ENCODE measurements at places on chromosomes 6 and 20.

- no peak for DNase-seq
Measured at GRCh38 chr6:147983581-147984366, 358.9 kb upstream of the SASH1 start.

DNA sequence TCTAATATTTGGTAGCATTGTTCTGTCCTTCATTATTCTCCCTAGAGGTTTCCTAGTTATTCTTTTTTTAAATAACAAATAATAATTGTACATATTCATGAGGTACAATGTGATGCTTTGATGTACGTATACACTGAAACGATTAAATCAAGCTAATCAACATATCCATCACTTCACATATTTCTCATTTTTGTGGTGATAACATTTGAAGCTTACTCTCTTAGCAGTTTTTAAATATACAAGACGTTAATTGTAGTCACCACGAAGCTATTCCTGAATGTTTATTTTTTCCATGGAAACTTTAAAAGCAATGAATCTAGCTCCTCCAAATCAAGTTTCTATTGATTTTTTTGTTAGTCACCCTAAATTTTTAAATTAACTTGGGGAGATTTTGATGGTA lies 116.5 kb upstream of the PRND start:
- no peak for DNase-seq

GRCh38 chr6:90175627-90176538 lies 120.8 kb downstream of the BACH2 start:
- no peak for DNase-seq

GRCh38 chr6:75350808-75351207 lies 66.2 kb upstream of the TMEM30A start:
- no peak for DNase-seq

DNA sequence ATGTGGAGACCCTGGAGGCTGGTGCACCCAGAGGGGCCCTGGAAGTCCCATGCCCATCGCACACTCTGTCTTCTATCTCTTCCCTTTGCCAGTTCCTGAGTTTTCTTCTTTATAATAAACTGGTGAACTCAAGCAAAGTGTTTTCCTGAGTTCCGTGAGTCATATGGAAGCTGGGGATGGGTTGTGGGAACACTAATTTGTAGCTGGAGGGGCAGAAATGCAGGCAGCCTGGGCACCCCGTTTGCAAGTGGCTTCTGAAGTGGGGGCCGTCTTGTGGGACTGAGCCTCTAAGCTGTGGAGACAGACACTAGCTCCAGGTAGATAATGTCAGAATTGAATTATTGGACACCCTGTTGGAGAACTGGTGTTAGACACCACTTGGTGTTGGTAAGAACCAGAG lies 3.2 kb upstream of the PPP1R3G start:
- DNase-seq = no peak

GRCh38 chr6:88268508-88268907 lies 102.4 kb upstream of the CNR1 start:
- DNase-seq = no peak

GRCh38 chr20:36969478-36970186 lies 18.1 kb upstream of the SAMHD1 start:
- DNase-seq = no peak

DNA sequence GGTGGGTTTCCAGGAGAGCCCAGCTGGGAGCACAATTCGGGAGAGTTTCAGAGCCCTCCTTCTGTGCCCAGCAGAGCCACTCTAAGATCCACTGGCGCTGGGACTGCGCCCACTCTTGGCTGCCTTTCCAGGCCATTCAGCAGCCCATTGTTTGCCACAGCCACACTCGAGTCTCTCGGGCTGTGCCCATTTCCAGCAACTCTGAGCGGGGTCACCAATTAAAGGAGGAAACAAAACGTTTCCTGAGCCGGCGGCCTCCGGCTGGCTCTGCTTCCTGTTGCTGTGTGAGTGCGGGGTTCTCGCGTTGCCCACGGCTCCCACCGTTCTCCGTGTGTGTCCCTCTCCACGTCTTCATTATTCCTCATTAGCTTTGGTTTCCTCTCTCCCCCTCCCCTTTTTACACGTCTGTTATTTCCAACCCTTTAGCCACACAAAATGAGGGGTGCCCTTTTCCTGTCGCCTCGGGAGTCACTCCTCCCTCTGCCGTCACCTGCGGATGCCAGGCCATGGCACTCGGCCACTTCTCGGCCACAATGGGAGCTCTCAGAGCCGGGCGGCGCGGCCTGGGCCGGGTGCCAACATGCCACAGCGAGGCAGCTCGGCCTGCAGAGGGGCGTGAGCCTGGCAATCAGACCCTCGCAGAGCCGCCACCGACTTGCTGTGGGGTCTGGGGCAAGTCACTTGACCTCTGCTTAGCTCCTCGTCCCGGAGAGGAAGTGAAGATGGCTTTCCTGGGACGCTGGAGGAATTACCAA lies 94.3 kb upstream of the NKX2-2 start:
- DNase-seq = no peak
